ENCODE measurements at places on chromosomes 2 and 18.

DNA sequence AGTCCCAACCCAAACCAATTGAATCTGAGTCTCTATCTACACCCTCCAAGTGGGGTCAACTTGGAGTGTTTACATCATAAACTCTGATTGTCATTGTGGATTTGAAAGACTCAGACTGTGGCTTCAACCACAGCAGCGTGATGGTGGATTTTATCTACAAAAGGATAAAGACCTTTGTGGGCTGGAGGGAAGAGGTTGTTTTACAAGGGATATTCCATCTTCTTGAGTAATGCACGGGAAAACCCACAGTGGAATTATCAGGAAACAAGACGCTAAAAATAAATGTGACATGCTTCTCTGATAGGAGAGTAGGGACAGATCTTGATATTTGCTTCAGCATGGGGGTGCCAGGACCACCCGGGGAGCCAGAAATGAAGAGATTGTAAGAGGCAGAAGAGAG lies 93.5 kb downstream of the LPIN1 start:
- DNase-seq, result no peak

DNA sequence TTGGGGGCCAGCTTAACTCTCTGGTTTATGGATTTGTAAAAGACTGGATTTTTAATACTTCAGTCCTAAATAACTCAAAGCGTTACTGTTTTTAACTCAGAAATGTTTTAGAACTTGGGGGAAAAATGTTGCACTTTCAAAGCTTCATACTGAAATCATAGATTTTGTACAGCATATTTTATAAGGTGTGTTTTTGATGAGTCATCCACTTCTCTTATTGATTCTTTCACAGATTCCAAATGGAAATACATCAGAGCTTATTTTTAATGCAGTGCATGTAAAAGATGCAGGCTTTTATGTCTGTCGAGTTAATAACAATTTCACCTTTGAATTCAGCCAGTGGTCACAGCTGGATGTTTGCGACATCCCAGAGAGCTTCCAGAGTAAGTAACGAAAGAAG lies 28.9 kb downstream of the MALT1 start:
- DNase-seq, result no peak

- DNase-seq, result no peak
Observed at GRCh38 chr2:88097891-88098557, 29.8 kb downstream of the FABP1 start.

- no peak for DNase-seq
Observed at GRCh38 chr2:17680119-17680518, 73.5 kb downstream of the SMC6 start.

GRCh38 chr2:133753665-133754064 lies 185.4 kb upstream of the NCKAP5 start:
- no peak for DNase-seq

GRCh38 chr2:58035352-58035751 lies 11.3 kb upstream of the VRK2 start:
- DNase-seq, result no peak

DNA sequence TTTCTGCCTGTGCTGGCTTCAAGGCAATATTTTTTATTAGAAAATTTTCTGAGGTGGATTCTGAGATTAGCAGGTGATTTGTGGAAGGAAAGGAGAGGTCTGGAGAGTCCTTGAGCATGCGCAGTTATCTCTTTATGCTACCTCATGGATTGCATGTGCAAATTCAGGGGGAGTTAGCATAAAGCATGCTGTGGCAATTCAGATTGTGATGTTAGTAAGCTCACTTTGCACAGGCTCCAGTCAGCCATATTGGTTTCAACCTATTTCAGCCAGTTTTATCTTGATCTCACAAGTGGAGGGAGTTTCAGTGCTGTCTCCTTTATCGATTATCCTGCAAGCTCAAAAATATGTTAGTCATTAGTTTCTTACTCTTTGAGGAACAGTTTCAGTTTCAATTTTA lies 2012.3 kb upstream of the PIK3C3 start:
- no peak for DNase-seq

DNA sequence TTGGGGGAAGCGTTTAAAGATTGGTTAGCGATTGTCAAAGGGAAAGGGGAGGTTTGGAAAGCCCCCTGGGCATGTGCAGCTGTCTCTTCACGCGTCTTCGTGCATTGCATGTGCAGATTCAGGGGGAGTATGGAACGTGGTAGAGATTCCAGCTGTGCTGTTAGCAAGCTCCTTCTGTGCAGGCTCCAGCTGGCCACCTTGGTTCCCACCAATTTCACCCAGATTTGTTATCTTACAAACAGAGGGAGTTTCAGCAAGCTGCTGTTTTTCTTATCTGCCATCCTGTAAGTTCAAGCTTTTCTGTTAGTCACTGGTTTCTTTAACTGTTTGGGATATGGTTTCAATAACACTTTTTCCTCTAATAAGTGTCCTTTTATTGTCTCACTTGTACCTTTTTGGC lies 30.4 kb downstream of the FARP2 start:
- no peak for DNase-seq

GRCh38 chr18:64765908-64766307 lies 617.0 kb upstream of the LINC00305 start:
- DNase-seq, result no peak

DNA sequence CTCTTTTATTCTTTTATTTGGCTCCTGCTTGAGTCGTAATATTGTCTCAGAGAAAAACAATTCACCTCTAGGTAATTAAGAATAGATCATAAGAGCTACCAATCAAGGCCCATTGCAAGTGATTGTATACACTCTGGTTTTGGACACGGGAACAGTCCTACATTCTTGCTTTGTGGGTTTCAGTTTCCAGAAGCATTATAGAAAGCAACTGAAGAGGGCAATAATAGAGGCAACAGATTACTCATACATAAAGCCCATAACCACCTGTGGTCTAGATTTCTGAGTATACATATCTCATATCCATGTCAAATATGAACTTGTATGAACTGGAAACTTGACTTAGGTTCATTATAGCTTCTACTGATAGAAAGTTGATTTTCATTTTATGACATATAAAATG lies 65.4 kb downstream of the DIS3L2 start:
- DNase-seq, result no peak

DNA sequence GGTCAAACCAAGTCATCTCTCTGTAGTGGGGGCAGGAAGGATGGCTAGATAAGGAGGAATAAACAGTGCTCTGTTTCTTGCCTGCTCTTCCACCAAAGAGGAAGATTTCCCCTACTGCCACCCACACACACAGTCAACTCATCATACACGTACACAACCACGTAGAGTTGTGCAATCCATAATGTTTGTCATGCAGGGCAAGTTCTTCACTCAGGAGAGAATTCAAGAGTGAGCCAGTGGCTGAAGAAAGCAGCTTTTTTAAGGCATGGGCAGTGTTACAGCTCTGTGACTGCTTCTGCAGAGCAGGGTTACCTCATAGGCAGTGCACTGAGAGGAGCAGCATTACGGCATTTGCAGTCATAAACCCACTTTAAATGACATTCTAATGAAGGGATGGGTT lies 283.0 kb downstream of the RND3 start:
- DNase-seq, result no peak

DNA sequence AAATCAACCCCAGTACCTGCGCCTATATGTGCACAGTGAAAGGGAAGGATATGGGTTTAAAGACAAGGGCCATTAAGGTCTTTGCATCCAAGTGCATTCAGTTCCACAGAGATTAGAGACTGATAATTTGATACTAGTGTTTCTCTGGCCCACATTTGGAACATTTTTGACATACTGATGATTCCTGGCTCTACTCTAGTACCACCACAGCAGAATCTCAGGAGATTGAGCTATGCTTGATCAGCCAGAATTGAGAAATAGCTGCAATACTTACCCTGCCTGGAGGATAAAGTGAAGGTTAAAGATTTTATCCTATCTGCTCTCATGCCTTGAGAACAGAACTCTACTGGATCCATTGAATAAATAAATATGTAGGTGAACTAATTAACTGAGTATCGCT lies 1267.8 kb downstream of the SUCLG1 start:
- DNase-seq, result no peak

DNA sequence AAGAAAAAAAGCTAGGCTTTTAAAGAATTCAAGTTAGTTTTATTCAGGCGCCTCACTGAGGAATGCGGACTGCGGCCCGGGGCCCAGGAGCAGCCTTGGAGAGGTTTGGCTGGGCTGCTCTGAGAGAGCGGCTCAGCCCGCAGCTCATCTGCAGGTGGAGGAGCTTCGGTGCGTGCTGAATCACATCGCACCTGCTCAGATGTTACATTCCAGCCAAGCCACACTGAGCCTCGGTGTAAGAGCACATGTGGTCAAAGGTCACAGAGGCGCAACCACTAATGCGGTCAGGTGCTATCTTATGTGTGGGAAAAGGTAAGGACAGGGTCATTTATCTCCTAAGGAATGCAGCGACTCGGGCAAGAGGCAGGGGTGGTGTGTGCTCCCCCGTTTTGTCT lies 17.1 kb upstream of the CNDP1 start:
- no peak for DNase-seq

GRCh38 chr18:13482618-13482945 lies 243.8 kb downstream of the FAM210A start:
- no peak for DNase-seq

GRCh38 chr2:45004562-45005191 lies 4.6 kb downstream of the SIX2 start:
- DNase-seq, result no peak

DNA sequence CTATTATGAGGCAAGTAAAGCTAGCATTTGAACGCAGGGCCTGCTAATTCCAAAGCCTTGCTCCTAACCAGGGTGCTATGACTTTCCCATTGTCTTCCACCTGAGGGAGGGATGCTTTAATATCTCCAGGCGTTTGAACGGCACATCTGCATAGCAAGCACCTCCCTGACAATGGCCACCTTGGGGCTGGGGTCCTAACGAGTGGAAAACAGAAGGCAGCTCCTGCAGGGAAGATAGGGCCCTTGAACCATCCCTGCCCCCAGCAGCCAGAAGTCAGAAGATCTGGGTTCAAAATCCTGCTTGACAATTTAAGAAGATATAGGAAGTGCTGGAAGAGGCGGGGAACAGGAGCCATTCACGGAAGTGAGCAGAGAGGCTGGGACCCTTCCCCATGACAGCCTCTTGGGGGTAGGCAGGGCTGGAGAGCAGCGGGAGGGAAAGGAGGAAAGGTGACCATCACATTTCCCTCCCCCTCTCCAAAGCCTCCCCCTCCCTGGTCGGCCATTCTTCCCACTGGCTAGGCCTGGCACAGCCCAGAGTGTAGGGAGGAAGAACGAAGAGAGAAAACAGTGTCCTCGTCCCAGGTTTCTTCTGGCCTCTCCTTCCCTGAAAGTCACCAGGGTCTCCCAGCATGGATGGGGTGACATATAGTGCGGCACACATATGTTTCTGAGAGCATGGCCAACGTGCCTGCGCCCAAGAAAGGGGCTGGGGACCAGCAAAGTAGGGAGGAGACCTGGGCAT lies 73.5 kb downstream of the EMX1 start:
- DNase-seq, result peak; percentile 56

DNA sequence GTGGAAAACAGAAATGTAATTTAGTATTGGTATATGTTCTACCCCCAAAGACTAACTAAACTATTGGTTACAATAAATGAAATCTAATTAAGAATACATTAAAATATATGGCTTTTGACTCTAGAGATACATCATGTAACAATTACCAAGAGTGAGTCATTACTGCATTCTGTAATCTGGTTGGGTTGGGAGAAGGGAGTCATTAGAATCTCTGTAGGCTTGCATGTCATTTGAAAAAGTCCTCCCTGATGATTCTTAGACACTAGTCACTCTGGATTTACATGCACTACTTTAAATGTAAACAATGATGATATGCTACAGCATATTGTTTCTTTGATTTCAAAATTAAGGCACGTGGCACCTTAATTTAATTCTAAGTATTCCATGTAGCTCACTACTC lies 293.4 kb upstream of the CHST9 start:
- DNase-seq, result no peak

GRCh38 chr2:38152035-38152434 lies 76.1 kb upstream of the CYP1B1 start:
- no peak for DNase-seq

GRCh38 chr2:23589739-23590138 lies 204.8 kb downstream of the KLHL29 start:
- peak; percentile 72 for DNase-seq

GRCh38 chr2:236169741-236170589 lies 1.8 kb upstream of the GBX2 start:
- DNase-seq, result no peak

- no peak for DNase-seq
Observed at GRCh38 chr2:195214072-195214471, 443.0 kb upstream of the SLC39A10 start.

GRCh38 chr2:215002500-215002899 lies 135.9 kb downstream of the ABCA12 start:
- no peak for DNase-seq

- DNase-seq, result no peak
Observed at GRCh38 chr2:38394041-38394440, 17.0 kb upstream of the ATL2 start.

DNA sequence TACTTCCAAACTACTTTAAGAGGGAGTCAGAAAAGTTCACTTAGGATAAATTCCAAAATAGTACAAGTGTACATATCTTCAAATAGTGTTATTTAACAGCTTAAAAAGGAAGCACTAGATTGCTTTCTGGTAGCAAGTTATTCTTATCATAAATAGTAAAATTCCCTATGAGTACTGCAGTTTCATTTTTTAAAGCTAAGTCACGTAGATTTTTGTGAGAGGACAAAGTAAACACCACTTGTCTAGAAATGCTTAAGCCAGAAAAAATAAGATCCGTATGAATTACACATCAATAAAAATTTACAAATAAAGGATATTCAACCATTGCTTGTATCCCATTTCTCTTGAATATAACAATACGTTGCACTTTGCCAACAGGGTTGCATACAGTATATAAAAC lies 19.2 kb downstream of the HNRNPLL start:
- DNase-seq, result no peak

DNA sequence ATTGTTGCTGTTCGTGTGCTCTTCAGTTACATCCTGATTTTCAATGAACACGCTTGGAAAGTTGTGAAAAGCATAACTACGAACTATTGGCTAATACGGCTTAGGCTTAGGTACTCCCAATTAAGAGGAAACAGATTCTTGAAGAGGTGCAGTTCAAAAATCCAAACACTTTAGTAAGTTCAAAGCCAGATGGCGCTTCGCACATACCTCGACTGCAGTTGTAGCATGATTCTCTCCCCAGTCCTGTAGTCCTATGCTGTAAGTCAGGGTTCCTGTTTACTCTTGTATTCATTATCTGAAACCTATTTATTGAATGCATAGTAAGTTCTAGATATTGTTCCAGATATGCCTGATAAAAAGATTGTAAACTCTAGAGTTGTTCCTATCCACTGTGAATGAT lies 165.2 kb downstream of the TRIB2 start:
- no peak for DNase-seq

- no peak for DNase-seq
Observed at GRCh38 chr18:23145621-23146020, 10.3 kb downstream of the CABLES1 start.

GRCh38 chr18:45635893-45636509 lies 20.7 kb downstream of the SLC14A2 start:
- no peak for DNase-seq

DNA sequence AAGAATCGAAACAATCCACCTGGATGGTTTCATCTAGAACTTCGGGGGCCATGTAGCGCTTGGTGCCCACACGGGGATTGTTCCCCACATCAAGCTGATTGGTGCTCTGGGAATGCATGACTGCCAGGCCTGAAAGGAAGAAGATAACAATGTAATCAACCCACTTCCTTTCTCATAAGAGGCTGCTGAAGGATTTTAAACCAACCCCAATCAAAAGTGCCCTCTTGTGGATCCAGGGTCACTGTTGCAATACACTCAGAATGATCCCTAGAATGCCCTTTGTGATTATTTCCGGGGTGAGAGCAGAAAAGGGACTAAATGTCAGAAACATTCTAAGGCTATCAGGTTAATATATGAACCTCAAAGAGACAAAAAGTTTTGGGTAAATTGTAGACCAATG lies 115.2 kb downstream of the ACVR1 start:
- no peak for DNase-seq
